ENCODE measurements at places on chromosomes 13 and 19. TPM values are rescaled to one million over a fixed set of nuclear protein-coding genes. Genes with fewer than 3 reads are reported as not detected.
A peak's percentile ranks its signal among the peaks of the same experiment; 100 is the strongest.

- H3K36me3 ChIP-seq: no peaks in the 10 kb centered on the region
- no peak for DNase-seq
These were observed 13.8 kb downstream of the TIMM13 start for GRCh38 chr19:2413629-2414028.

DNA sequence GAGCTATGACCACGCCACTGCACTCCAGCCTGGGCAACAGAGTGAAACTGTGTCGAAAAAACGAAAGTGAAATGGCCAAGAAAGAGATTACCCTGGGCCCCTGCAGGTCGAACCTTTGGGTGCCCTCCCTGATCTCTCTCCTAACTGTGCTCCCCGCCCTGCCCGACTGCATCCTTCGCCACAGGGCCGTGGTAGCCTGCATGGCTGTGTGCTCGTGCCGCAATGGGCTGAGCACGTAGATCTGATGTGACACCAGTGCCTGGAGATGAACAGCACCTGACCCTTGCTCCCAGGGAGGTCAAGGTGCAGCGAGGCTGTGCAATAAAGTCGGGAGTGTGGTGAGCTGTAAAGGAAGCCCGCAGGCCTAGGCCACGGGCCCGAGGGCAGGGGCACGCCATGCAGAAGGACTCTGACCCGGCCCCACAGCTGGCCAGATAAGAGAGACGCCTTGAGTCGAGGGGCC is 60.2 kb downstream of the PEX11G start:
- peaks cover 12% of the 10 kb centered on the region for H3K4me1 ChIP-seq
- no peak for DNase-seq
- no peaks in the 10 kb centered on the region for H3K36me3 ChIP-seq
- no peak overlapping the region for H3K4me3 ChIP-seq
- no peak overlapping the region for H3K27ac ChIP-seq

GRCh38 chr13:109384491-109385241 is 401.7 kb downstream of the IRS2 start:
- H3K36me3 ChIP-seq: no peaks in the 10 kb centered on the region
- peaks cover 10% of the 10 kb centered on the region for H3K27me3 ChIP-seq
- no peak overlapping the region for H3K27ac ChIP-seq
- no peaks in the 10 kb centered on the region for H3K4me1 ChIP-seq
- no peak overlapping the region for H3K4me3 ChIP-seq

Gene ZGLP1
- polyA plus RNA-seq: not detected

DNA sequence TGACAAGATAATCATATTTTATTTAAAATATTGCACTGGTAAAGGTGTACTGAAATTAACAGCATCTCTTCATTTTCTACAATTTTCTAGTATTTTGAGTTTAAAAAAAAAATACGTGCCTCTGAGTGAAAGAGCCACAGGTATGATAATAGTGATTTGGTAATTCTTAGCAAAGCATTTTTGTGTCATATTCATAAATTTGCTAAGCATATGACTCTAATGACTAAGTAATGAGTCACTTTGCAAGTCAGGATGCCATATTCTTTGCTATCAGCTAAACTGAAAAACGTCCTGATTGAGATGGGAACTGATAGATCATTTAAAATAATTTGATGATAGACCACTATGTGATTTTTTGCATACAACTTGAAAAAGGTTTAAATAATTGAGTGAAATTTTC is 136.1 kb upstream of the IRS2 start:
- no peak overlapping the region for H3K4me3 ChIP-seq
- H3K27me3 ChIP-seq: peaks cover 2% of the 10 kb centered on the region
- no peak for DNase-seq

GRCh38 chr19:57708641-57709361 is at the start of gene ZNF154:
Gene ZNF154, minus strand, starts transcription at chr19:57709204. Its CDS starts 233 bp downstream, at chr19:57708971.
- H3K36me3 ChIP-seq: peaks cover 36% of the 10 kb centered on the region
- H3K27me3 ChIP-seq: peaks cover 7% of the 10 kb centered on the region
- H3K4me1 ChIP-seq: peaks cover 57% of the 10 kb centered on the region
- peak within 1 kb of the TSS; percentile 88 for H3K27ac ChIP-seq

DNA sequence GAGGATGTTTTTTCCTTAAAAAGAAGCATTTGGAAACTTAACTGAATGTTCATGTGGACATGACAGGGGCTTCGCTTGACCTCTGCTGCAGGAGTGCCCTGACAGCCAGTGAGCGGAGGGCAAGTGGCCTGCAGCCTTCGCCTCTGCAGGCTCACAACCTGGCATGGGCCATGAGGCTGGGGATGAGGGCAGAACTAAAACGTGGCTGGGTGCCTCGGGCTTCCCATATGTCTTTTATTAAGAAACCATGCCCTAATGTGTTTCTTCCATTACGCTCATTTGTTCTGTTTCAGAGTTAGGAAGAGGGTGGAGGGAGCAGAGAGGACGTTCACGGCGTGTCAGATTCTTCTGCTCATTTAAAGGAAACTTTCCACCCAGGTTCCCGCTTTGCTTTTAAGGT is 2.9 kb downstream of the ARHGEF7 start:
- no peaks in the 10 kb centered on the region for H3K36me3 ChIP-seq
- DNase-seq: no peak
- H3K4me1 ChIP-seq: peaks cover 19% of the 10 kb centered on the region
- peaks cover 28% of the 10 kb centered on the region for H3K27me3 ChIP-seq
- no peak overlapping the region for H3K4me3 ChIP-seq
- H3K27ac ChIP-seq: no peak overlapping the region

GRCh38 chr19:1999856-2000515 is 15.5 kb downstream of the BTBD2 start:
- no peaks in the 10 kb centered on the region for H3K27me3 ChIP-seq
- no peak overlapping the region for H3K27ac ChIP-seq
- H3K4me3 ChIP-seq: no peak overlapping the region
- no peak for DNase-seq
- peaks cover 4% of the 10 kb centered on the region for H3K4me1 ChIP-seq
- H3K36me3 ChIP-seq: peaks cover 6% of the 10 kb centered on the region

DNA sequence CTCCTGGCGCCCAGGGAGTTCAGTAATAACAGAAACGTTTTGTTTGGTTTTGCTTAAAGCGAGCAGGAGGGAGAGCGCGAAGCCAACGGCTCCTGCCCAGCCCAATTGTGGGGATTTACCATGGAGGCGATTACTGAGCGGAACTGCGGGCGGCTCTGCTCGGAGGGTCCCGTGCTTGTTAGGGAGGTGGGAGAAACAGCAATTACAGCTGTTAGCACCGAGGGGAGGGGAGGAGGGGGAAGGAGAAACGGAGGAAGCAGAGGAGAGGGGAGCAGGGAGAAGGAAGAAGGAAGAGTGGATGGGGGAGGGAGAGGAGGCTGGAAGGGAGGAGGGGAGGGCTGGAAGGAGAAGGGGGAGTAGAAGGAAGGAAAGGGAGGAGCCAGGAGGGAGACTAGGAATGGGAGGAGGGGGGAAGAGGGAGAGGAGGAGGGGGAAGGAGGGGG is 7.7 kb upstream of the ONECUT3 start:
- no peaks in the 10 kb centered on the region for H3K36me3 ChIP-seq
- no peak for DNase-seq
- no peak overlapping the region for H3K4me3 ChIP-seq
- H3K27me3 ChIP-seq: peaks cover 12% of the 10 kb centered on the region

Gene TEAD2
- not detected for polyA plus RNA-seq

Gene EVI5L
- 1.6 TPM for polyA plus RNA-seq

DNA sequence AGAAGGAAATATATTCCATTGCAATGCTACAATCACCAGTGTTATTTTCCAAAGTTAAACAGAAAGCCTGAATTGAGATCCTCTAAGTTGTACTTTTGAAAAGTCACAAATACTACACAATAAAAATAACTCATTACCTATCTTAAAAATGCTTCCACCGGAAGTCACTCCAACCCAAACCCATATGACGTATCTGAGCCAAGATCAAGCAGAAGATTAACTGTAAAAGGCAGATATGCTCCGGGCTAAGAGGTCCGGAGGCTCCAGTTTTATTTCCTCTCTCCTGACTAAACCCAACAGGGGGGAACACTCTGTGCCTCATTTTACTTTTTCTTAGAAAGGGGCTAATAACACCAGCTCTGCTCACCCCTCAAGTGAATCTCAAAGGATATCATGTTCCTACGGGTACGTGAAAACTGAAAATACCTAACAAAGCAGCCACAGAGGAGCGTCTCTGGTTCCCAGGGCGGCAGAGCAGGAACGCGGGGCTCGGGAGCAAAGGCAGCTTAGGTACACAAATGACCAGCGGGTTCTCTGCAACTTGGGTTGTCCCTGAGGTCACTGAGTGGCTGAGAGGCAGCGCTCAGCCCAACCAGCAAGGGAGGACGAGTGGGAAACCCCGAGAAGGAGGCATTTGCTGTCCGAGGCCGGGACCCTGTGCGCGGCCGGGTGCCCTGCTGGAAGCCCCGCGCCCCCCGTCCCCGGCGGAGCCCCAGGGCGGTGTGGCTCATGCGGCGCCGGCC is 750 bp downstream of the RAB20 start:
- H3K4me3 ChIP-seq: peak overlapping the region; percentile 84
- DNase-seq: peak; percentile 2
- peaks cover 10% of the 10 kb centered on the region for H3K27me3 ChIP-seq
- H3K27ac ChIP-seq: no peak overlapping the region
- no peaks in the 10 kb centered on the region for H3K36me3 ChIP-seq

Gene IZUMO2
- not detected for polyA plus RNA-seq

Gene RFPL4AL1
- polyA plus RNA-seq: not detected

DNA sequence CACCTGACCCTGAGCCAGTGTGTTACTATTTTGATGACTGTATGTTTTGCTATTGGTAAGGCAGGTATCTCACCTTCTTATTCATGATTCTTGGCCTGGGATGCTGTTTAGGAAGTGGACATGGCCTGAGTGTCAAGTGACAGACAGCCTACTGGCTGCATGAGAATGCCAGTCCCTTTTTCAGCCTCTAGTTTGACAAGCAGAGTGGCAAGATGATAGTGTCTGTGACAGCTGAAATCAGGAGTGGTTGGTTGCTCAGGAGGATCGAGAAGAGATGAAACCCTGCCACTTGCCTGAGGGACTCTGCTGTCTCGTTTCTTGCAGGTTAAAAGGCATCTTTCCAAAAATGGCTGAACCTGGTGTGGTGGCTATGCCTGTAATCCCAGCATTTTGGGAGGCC is 7.1 kb upstream of the ELOF1 start:
- peaks cover 8% of the 10 kb centered on the region for H3K4me1 ChIP-seq
- H3K4me3 ChIP-seq: peak overlapping the region; percentile 58
- no peak for DNase-seq
- H3K36me3 ChIP-seq: no peaks in the 10 kb centered on the region
- H3K27me3 ChIP-seq: peaks cover 9% of the 10 kb centered on the region

Data from immature natural killer cell (primary cell).